MM.1S (cell line): ENCODE measurements at places on chromosomes 3 and 15.

DNA sequence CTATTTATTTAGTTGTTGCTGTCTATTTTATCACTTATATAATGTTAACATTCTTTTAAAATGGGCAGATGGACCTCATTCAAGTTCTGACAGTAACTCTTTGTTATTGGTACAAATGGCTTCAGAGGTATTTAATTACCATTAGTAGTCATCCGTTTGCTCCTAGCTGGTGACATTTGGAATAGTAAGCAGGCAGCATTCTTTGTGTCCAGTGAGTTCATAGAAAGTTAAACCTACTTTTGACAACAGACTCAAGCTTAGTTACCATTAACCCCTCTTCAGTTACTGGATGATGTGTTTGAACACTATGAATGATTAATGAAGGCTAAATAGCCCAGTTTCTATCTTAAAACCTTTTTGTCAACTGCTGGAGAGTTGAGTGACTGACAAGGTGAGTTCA lies 500.7 kb upstream of the ATP11B start:
- H3K27ac ChIP-seq = no peak overlapping the region
- H3K36me3 ChIP-seq = no peaks in the 10 kb centered on the region
- H3K4me1 ChIP-seq = no peaks in the 10 kb centered on the region
- no peak for DNase-seq

- no peaks in the 10 kb centered on the region for H3K36me3 ChIP-seq
- no peak for DNase-seq
- no peak overlapping the region for H3K4me3 ChIP-seq
- H3K27me3 ChIP-seq = no peaks in the 10 kb centered on the region
These were observed 29.4 kb upstream of the ATP8B4 start for GRCh38 chr15:50148362-50148963.

GRCh38 chr3:196624067-196624790 lies 15.3 kb upstream of the NRROS start:
- H3K4me1 ChIP-seq = no peaks in the 10 kb centered on the region
- H3K36me3 ChIP-seq = no peaks in the 10 kb centered on the region
- no peak overlapping the region for H3K27ac ChIP-seq
- no peak overlapping the region for H3K4me3 ChIP-seq

GRCh38 chr3:183018421-183019192 lies 38.3 kb upstream of the DCUN1D1 start:
- no peaks in the 10 kb centered on the region for H3K4me1 ChIP-seq
- peaks cover 19% of the 10 kb centered on the region; the same call in 1 of the 2 replicates for H3K36me3 ChIP-seq
- peak; percentile 26 for DNase-seq

- no peaks in the 10 kb centered on the region for H3K36me3 ChIP-seq
- no peaks in the 10 kb centered on the region for H3K27me3 ChIP-seq
- H3K4me1 ChIP-seq = no peaks in the 10 kb centered on the region
These were observed 15.7 kb downstream of the BHLHE40 start for GRCh38 chr3:4994823-4995499.

DNA sequence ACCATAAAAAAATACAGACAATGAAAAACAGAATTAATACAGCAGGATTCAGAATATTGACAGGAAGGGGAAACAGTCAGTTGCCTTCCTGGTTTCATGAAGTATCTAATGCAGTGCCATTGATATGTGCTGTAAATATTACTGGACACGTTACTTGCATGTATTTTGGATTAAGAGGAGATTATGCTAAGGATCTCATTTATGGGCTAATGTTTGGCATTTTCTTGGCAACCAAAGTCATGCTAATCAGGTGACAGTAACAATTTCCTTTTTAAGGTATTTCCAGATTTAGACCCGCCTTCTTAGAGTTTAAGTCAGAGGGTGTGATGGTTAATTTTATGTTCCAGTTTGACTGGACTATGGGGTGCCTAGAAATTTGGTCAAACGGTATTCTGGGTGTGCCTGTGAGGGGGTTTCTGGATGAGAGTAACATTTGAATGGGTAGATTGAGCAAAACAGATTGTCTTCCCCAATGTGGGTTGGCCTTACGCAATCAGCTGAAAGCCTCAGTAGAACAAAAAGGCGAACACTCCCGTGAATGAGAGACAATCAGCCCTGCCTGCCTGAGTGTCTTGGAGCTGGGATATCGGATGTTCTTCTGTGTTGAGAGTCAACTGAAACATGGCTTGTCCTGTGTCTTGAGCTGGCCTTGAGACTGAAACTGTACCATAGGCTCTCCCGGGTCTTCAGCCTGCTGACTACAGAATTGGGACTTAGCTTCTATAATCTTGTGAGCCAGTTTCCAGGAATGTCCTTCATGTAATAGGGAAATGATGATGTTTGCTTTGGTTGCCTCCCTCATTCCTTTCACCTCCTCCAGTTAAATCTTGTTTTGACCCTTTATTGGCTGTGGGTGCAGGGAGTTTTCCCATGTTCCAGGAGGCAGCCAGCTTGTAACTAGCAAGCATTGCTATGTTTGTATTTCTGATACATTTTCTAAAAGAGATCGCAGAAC lies 10.5 kb downstream of the SQOR start:
- H3K36me3 ChIP-seq = no peaks in the 10 kb centered on the region
- H3K27me3 ChIP-seq = no peaks in the 10 kb centered on the region
- DNase-seq = no peak
- no peak overlapping the region for H3K27ac ChIP-seq
- H3K4me1 ChIP-seq = peaks cover 16% of the 10 kb centered on the region

DNA sequence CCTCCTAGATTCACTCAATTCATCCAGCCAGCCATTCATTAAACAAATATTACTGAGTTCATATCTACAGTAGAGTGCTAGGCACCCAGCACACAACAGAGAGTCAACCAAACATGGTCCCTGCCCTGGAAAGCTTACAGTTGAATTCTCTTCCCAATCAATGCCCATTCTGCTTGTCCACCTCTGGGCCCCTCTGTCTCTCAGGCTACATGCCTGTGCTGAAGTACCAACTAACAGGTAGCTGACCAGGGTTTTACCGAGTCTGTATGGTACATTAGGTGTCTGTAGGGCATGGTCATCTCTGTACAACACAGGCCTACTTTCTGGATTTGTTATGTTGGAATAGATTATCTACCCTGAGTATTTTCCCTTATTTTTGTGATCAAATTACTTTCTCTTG lies 23.3 kb downstream of the PLD1 start:
- H3K36me3 ChIP-seq = no peaks in the 10 kb centered on the region
- DNase-seq = no peak
- no peak overlapping the region for H3K4me3 ChIP-seq
- H3K27me3 ChIP-seq = no peaks in the 10 kb centered on the region
- H3K27ac ChIP-seq = no peak overlapping the region
- H3K4me1 ChIP-seq = no peaks in the 10 kb centered on the region

DNA sequence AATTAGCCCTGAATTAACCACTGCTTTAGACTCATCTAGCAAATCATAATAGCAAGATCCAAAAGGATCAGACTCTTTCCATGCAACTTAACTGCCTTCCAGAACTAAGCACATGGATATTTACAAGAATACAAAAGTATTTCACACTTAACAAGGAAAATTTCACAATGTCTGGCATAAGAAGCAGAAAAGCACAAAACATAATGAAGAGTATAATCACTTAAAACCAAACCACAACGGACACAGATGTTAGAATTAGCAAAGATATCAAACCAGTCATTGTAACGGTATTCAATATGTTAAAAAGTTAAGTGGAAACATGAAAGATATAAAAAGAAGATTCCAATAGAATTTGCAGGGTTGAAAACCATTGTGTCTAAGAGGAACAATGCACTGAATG lies 51.5 kb upstream of the COL6A6 start:
- H3K36me3 ChIP-seq = no peaks in the 10 kb centered on the region
- H3K27me3 ChIP-seq = no peaks in the 10 kb centered on the region
- DNase-seq = no peak

- no peaks in the 10 kb centered on the region for H3K36me3 ChIP-seq
- H3K4me3 ChIP-seq = no peak overlapping the region
- H3K4me1 ChIP-seq = no peaks in the 10 kb centered on the region
These were observed 50.7 kb downstream of the FAM43A start for GRCh38 chr3:194736277-194736895.

- no peak for DNase-seq
- H3K4me3 ChIP-seq = no peak overlapping the region
- no peaks in the 10 kb centered on the region for H3K4me1 ChIP-seq
- no peaks in the 10 kb centered on the region for H3K36me3 ChIP-seq
These were observed 20.2 kb downstream of the PAK6 start for GRCh38 chr15:40259021-40259420.

DNA sequence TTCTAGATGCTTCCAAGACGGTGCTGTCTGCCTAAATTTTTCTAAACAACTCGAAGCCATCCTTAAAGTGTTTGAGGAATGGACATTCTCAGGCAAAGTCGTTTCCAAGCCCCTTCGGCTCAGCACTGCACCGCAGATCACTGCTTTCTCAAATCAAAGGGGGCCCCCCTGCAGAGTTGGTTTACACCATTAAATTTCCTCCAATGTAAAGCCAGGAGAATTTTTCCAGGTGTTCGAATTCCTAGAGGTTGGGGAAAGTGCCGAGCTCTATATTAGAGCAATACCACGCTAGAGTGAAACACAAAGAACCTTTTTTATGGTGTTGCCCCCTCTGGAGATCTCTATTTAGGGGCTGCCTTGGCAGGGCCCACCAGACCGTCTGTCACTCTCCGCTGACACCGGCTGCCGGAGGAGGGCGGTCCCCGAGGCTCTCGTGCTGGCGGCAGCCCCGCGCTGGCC lies 277.9 kb upstream of the NR2F2 start:
- H3K4me1 ChIP-seq = peaks cover 4% of the 10 kb centered on the region; the same call in 1 of the 2 replicates
- no peaks in the 10 kb centered on the region for H3K36me3 ChIP-seq
- no peak overlapping the region for H3K4me3 ChIP-seq

- H3K4me3 ChIP-seq = no peak overlapping the region
- H3K27me3 ChIP-seq = no peaks in the 10 kb centered on the region
- no peak overlapping the region for H3K27ac ChIP-seq
- no peak for DNase-seq
These were observed 34.8 kb downstream of the EFHB start for GRCh38 chr3:19899264-19899663.

DNA sequence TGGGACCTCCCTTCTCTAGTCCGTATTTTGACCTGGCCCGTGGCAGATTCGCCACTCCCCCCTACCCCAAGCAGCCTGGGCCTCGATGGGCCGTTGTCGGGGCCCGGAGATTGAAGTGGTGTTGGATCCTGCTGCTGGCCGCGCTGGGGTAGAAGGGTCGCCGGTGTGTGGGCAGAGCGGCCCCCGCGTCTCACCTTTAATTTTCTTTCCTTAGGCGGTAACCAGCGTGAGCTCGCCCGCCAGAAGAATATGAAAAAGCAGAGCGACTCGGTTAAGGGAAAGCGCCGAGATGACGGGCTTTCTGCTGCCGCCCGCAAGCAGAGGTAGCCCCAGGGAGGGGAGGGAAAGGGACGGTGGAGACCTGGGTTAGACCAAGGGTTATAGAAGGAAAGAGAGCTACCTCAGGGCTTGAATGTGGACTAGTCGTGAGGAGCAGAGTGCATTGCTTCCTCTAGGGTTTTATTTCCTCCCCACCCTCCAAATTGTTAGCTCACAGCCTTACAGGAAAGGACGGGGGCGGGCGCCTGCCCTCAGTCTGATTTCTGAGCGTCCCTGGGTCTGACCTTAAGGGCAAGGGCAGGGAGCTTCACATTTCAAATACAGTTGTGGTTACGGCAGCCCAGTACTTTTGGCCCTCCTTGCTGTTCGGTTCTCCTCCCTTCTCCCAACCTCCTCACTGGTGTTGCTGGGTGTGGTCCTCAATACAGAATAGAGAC lies 799 bp downstream of the SERF2 start:
- H3K4me3 ChIP-seq = peak overlapping the region; percentile 100
- H3K36me3 ChIP-seq = no peaks in the 10 kb centered on the region
- peaks cover 13% of the 10 kb centered on the region for H3K4me1 ChIP-seq
- DNase-seq = no peak

GRCh38 chr3:124761935-124762660 lies 31.8 kb downstream of the UMPS start:
- H3K4me1 ChIP-seq = no peaks in the 10 kb centered on the region
- DNase-seq = no peak
- H3K36me3 ChIP-seq = no peaks in the 10 kb centered on the region

- no peak overlapping the region for H3K4me3 ChIP-seq
- DNase-seq = no peak
- H3K36me3 ChIP-seq = no peaks in the 10 kb centered on the region
- no peaks in the 10 kb centered on the region for H3K4me1 ChIP-seq
- no peaks in the 10 kb centered on the region for H3K27me3 ChIP-seq
These were observed 67.9 kb upstream of the UNC13C start for GRCh38 chr15:53910236-53910849.

DNA sequence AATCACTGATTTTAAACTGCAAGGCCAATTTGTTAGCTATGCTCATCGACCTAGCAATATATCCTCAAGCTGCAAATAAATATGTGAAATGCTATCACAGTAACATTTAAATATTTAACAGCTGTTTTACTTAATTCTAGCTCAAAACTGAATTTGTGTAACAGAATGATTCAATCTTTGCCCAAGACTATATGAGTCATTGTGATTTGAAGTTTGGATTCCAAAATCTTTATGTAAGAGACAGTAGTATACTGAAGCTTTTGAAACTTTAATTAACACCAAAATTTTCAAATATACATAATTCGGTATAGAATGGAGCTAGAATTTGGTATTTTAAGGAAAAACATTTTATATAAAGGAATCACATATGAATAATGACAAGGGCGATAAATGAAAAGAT lies 603.0 kb upstream of the ROBO2 start:
- no peaks in the 10 kb centered on the region for H3K36me3 ChIP-seq
- H3K27me3 ChIP-seq = no peaks in the 10 kb centered on the region
- no peaks in the 10 kb centered on the region; the same call in 1 of the 2 replicates for H3K4me1 ChIP-seq
- no peak for DNase-seq
- H3K4me3 ChIP-seq = no peak overlapping the region
- H3K27ac ChIP-seq = no peak overlapping the region

DNA sequence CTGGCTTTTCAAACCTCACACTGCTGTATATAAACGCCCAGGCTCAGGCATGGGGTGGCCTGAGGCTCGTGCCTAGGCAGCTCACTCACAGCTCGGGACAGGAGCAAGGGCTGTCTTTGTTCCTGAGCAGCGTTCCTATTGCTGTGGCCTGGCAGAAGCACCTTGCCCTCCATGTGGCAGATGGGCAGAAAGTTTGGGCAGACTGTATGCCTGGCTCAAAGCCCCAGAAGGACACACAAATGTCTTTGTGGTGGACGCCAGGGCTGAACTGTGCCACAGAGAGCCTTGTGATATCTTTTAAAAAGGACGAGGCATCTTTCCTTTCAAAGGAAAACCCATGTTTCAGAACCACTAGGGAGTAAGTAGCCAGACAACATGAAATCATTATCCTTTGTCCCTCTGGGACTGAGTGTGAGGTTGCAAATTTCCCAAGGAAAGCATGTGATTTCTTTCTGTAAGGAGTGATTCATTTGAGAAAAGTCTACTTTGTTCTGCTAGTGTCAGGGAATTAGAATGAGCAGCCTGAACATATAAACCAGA lies 29.3 kb upstream of the UBE2E1 start:
- no peaks in the 10 kb centered on the region for H3K27me3 ChIP-seq
- no peaks in the 10 kb centered on the region for H3K4me1 ChIP-seq

DNA sequence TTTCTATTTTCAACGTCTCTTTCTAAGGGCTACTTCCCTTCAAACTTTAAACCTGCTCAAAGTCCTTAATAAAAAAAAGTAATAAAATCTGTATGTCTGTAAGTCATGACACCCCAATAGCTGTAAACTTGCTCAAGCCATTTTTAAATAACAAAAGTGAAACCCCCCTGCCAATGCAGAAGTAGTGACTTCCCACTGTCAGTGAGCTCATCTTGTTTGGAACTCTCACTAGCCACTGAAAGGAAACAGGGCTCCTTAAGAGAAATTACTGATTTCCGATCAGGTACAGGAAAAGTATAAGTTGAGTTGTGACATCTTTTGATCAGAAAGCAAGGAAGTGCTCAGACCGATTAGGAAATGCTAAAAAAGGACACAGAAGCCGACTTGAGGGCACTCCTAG lies 27.6 kb upstream of the GPR171 start:
- no peaks in the 10 kb centered on the region for H3K27me3 ChIP-seq
- peaks cover 23% of the 10 kb centered on the region for H3K4me1 ChIP-seq
- H3K4me3 ChIP-seq = no peak overlapping the region
- no peaks in the 10 kb centered on the region for H3K36me3 ChIP-seq
- H3K27ac ChIP-seq = no peak overlapping the region
- DNase-seq = peak; percentile 48
